Glomerular endothelial cell (primary cell): ENCODE measurements at places on chromosomes 1 and 21. TPM values are rescaled to one million over a fixed set of nuclear protein-coding genes. Genes with fewer than 3 reads are reported as not detected.

The CRNN gene
- not detected in 2 replicates for total RNA-seq

The KDF1 gene
- total RNA-seq = not detected in 2 replicates

The KIF21B gene
- total RNA-seq = 3.1 and 3.8 TPM in 2 replicates

The HIVEP3 gene
- 6.3 and 7.6 TPM in 2 replicates for total RNA-seq

The SPRR1B gene
- total RNA-seq = not detected in 2 replicates

The S100A1 gene
- not detected in 2 replicates for total RNA-seq

The AMPD1 gene
- not detected in 2 replicates for total RNA-seq

The RGS18 gene
- not detected in 2 replicates for total RNA-seq

The SPRR3 gene
- not detected in 2 replicates for total RNA-seq

The TMED5 gene
- total RNA-seq = 50.9 and 57.1 TPM in 2 replicates

The LCE6A gene
- total RNA-seq = not detected in 2 replicates

The C2CD4D gene
- not detected in 2 replicates for total RNA-seq

The DNAJC8 gene
- total RNA-seq = 73.9 and 76.4 TPM in 2 replicates

The KLHDC9 gene
- 5.3 and 7.2 TPM in 2 replicates for total RNA-seq

The DMRTA2 gene
- not detected in 2 replicates for total RNA-seq

The ST6GALNAC3 gene
- total RNA-seq = 12.4 and 16.6 TPM in 2 replicates

The HYI gene
- 236 and 292 TPM in 2 replicates for total RNA-seq

The DPM3 gene
- 41.0 and 45.0 TPM in 2 replicates for total RNA-seq

The IL22RA1 gene
- total RNA-seq = not detected in 2 replicates

The DNASE2B gene
- total RNA-seq = not detected in 2 replicates

The FAM131C gene
- total RNA-seq = 0.82 and 0.87 TPM in 2 replicates

The ZNF648 gene
- not detected in 2 replicates for total RNA-seq

The HPCA gene
- not detected in 2 replicates for total RNA-seq

The MPL gene
- not detected in 2 replicates for total RNA-seq

The HNRNPU gene
- 248 and 357 TPM in 2 replicates for total RNA-seq

The CHI3L1 gene
- total RNA-seq = 0.12 and 0.48 TPM in 2 replicates

The CHD1L gene
- total RNA-seq = 23.1 and 27.3 TPM in 2 replicates

The SLC35F3 gene
- total RNA-seq = 0.87 TPM in 1 of 2 replicates, not detected in the other

The DEPDC1 gene
- 2.1 and 6.0 TPM in 2 replicates for total RNA-seq

The ESPN gene
- total RNA-seq = 0.15 and 1.1 TPM in 2 replicates

The COA7 gene
- 8.9 and 9.0 TPM in 2 replicates for total RNA-seq

The OR2T29 gene
- total RNA-seq = not detected in 2 replicates

The GUCA2B gene
- total RNA-seq = not detected in 2 replicates

The INAVA gene
- total RNA-seq = 2.3 and 2.8 TPM in 2 replicates

The FAM43B gene
- total RNA-seq = 0.10 and 0.47 TPM in 2 replicates

The PLEKHM2 gene
- 44.5 and 67.7 TPM in 2 replicates for total RNA-seq

The GSTM5 gene
- not detected in 2 replicates for total RNA-seq

The CDC42BPA gene
- 83.6 and 129 TPM in 2 replicates for total RNA-seq

The CHML gene
- 10.6 and 12.1 TPM in 2 replicates for total RNA-seq

The IPP gene
- total RNA-seq = 6.2 and 6.6 TPM in 2 replicates

The TTC24 gene
- not detected in 2 replicates for total RNA-seq

The CLCA4 gene
- not detected in 2 replicates for total RNA-seq

The BGLAP gene
- total RNA-seq = not detected in 2 replicates

The PRDM15 gene
- 7.6 and 11.8 TPM in 2 replicates for total RNA-seq

The GJA8 gene
- total RNA-seq = not detected in 2 replicates

The CD101 gene
- 0.06 and 0.24 TPM in 2 replicates for total RNA-seq

The TIE1 gene
- total RNA-seq = 479 and 640 TPM in 2 replicates

The SHE gene
- total RNA-seq = 47.3 and 52.3 TPM in 2 replicates

The CELA2B gene
- not detected in 2 replicates for total RNA-seq

The GPR161 gene
- 19.9 and 24.2 TPM in 2 replicates for total RNA-seq

The EPHX1 gene
- 26.1 and 37.6 TPM in 2 replicates for total RNA-seq

The OR2L13 gene
- not detected in 2 replicates for total RNA-seq

The NR0B2 gene
- total RNA-seq = not detected in 2 replicates

The TRABD2B gene
- total RNA-seq = 0.05 and 0.06 TPM in 2 replicates

The XCL2 gene
- total RNA-seq = not detected in 2 replicates

The IFNLR1 gene
- 0.39 and 0.41 TPM in 2 replicates for total RNA-seq

The ILDR2 gene
- total RNA-seq = 0.53 TPM in 1 of 2 replicates, not detected in the other

The HEYL gene
- total RNA-seq = 0.44 and 0.82 TPM in 2 replicates

The SMG7 gene
- 46.7 and 60.5 TPM in 2 replicates for total RNA-seq
